ENCODE measurements at places on chromosomes 3 and 15.

GRCh38 chr15:36896949-36897348 is 203.4 kb downstream of the MEIS2 start:
- H3K4me1 ChIP-seq = no peaks in the 10 kb centered on the region
- no peak for DNase-seq
- H3K4me3 ChIP-seq = no peak overlapping the region
- no peak overlapping the region for H3K27ac ChIP-seq

DNA sequence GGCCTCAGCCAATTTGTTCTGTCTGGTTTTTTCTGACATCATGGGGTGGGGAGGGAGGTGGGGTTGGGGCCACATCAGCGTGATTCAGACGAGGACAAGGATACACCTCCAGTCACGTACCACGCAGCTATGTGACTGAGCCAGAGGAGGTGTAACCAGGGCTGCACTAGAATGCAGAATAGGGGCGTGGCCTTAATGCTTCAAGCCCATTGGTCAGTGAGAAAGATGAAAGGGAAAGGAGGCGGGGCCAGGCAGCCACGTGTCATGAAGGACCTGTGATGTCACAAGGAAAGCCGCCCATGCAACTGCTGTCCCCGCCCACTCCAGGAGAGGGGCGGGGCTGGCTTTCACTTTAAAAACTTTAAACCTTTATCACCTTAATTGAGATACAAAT is at the start of gene GOLGA6L2:
Gene GOLGA6L2 (minus strand): TSS at position 137 of the 394 bp plus-strand sequence. CDS start 62 bp downstream, at position 75.
- no peak within 1 kb of the TSS for H3K27ac ChIP-seq
- H3K4me3 ChIP-seq = no peak within 1 kb of the TSS
- DNase-seq = no peak
- H3K27me3 ChIP-seq = peaks cover 8% of the 10 kb centered on the region

DNA sequence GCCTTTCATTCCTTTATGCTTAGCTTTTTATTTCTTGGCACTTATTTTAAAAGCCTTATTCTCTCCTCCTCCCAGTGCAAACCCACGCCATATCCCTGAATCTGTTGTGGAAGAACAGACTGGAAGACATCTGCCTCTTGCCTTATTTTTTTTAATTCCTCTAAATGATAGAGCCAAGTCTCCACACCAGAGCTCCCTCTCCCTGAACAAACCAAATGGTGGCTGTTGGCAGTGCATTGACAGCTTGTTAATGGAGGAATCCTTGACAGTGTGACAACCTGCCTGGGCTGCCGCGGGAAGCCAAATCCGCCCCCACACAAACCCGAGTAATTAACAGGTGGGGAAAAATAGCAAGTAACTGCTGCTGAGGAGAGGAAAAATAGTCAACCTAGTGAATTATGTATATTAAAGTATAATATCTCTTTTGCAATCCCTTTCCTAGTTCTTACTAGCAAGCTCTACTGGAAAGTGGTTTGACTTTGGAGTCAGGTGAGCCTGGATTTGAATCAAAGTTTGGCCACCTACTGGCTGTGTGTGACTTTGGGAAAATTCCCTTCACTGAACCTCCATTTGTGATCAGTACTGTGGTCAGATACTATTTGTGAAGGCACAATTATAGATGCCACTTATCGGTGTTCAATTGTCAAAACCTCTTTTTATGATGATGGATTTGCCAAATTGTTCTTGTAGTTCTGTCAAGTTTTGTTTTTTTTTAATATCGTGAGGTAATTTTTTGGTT is 589.6 kb downstream of the PDCD6IP start:
- no peaks in the 10 kb centered on the region for H3K4me1 ChIP-seq
- no peaks in the 10 kb centered on the region for H3K27me3 ChIP-seq
- no peak overlapping the region for H3K4me3 ChIP-seq
- DNase-seq = no peak
- no peak overlapping the region for H3K27ac ChIP-seq
- no peaks in the 10 kb centered on the region for H3K36me3 ChIP-seq

DNA sequence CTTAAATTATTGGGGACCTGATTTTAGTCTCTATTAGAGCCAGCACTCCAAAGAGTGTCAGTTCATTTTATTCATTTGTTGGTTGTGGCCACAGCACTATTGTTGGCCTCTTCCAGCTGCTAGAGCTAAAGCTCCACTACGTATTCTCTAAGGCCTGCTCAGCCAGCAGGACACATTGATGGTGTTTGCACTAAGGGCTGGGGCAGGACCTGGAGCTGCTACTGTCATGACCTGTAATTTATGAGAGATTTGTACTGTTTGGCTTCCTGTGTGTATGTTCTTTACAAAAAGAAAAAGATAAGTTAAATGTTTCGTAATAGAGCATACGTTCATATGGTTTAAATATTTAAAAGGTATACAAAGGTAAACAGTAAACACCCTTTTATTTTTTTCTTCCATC is 8.1 kb downstream of the GFM1 start:
- H3K27me3 ChIP-seq = no peaks in the 10 kb centered on the region
- no peak for DNase-seq
- H3K36me3 ChIP-seq = peaks cover 62% of the 10 kb centered on the region
- peaks cover 7% of the 10 kb centered on the region for H3K4me1 ChIP-seq
- no peak overlapping the region for H3K4me3 ChIP-seq

GRCh38 chr15:80003934-80004472 is 33.0 kb upstream of the BCL2A1 start:
- DNase-seq = no peak
- H3K27ac ChIP-seq = no peak overlapping the region
- H3K4me1 ChIP-seq = no peaks in the 10 kb centered on the region
- H3K27me3 ChIP-seq = no peaks in the 10 kb centered on the region

DNA sequence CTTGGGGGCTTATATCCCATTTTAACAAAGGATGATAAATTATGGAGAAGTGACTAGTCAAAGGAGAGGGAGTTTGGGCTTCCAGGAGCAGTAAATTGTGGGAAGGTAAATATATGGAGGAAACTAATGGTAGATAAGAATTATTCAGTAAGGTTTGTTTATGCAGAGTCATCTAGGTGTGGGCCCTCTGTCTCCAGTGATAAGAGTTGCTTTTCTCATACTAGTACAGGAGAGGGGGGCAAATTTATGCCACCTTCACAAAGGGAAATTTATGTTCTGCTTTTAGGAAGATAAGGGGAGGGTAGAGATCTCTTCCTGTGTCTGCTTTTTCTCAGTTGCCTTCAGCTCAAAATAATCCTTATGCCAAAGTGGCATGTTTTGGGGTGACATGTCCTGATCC is 383.7 kb upstream of the PPP2R3A start:
- no peaks in the 10 kb centered on the region for H3K36me3 ChIP-seq

GRCh38 chr3:137325170-137325569 is 367.4 kb downstream of the IL20RB start:
- H3K36me3 ChIP-seq = no peaks in the 10 kb centered on the region
- no peaks in the 10 kb centered on the region for H3K27me3 ChIP-seq
- no peaks in the 10 kb centered on the region for H3K4me1 ChIP-seq
- DNase-seq = no peak

DNA sequence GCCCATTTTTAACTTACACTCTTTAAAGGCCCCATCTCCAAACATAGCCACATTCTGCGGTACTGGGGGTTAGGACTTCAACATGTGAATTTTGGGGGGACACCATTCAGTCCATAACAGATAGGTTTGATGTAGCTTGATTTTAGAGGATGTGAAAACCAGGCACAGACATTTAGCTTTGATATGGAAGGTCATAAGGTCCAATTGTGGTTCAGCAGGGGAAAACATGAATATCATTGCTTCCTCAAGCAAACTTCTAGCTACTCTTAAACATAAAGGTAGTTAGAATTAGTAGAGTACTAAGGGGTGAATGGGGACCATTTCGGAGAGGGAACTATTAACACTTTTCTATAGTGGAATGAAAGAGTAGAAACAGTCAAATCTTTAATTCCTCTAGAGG is 13.6 kb upstream of the NFKBIZ start:
- no peaks in the 10 kb centered on the region for H3K27me3 ChIP-seq
- peaks cover 20% of the 10 kb centered on the region for H3K4me1 ChIP-seq
- no peak overlapping the region for H3K27ac ChIP-seq
- peaks cover 1% of the 10 kb centered on the region for H3K36me3 ChIP-seq
- H3K4me3 ChIP-seq = no peak overlapping the region

GRCh38 chr3:98099848-98100247 is 12.9 kb downstream of the OR5AC2 start:
- no peaks in the 10 kb centered on the region for H3K4me1 ChIP-seq
- H3K4me3 ChIP-seq = no peak overlapping the region
- no peaks in the 10 kb centered on the region for H3K36me3 ChIP-seq
- H3K27ac ChIP-seq = no peak overlapping the region
- H3K27me3 ChIP-seq = peaks cover 6% of the 10 kb centered on the region

GRCh38 chr3:169818316-169818715 is 5.6 kb upstream of the LRRC34 start:
- no peak overlapping the region for H3K4me3 ChIP-seq
- peaks cover 67% of the 10 kb centered on the region for H3K27me3 ChIP-seq
- H3K4me1 ChIP-seq = peaks cover 12% of the 10 kb centered on the region
- H3K36me3 ChIP-seq = peaks cover 4% of the 10 kb centered on the region
- H3K27ac ChIP-seq = no peak overlapping the region
